ENCODE measurements at places on chromosomes 6 and 20.
A peak's percentile ranks its signal among the peaks of the same experiment; 100 is the strongest.

DNA sequence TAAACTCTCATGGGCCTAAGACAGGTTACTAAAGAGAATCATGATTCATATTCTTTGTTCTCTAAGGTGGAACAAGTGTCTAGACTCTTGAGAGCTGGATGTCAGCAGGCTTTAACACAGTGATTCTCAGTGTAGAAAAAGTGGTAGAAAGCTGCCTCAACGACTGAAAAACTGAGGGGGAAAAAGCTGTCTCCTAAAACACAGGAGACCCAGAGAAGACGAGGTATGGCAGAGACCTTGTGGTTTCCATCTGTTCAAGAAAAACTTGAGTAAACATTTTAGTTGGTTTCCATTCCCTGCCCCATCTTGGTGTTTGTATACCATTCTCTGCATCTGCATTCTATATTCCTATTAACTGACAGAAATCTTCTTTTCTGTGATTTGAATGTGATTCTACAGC is 57.6 kb upstream of the MAP3K7 start:
- H3K27ac ChIP-seq, result no peak overlapping the region
- DNase-seq, result no peak
- H3K27me3 ChIP-seq, result no peaks in the 10 kb centered on the region
- H3K36me3 ChIP-seq, result no peaks in the 10 kb centered on the region
- H3K4me1 ChIP-seq, result no peaks in the 10 kb centered on the region

DNA sequence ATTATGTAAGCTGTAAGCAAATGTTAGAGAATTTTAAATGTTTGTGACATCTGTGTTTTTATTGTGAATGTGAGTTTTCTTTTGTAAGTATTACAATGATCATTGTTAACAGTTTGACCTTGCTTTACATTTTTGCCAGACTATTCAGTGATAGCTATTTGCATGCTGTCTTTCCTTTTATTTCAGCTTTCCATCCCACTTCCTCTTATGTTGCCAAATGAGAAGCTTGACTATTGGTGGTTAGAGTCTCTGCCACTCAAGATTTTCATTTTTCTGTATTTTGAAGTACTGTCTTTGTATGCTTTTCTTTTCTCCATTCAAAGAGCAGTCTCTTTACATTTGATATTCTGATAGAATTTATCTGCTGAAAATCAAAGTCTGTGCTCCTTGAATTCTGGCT is 104.1 kb downstream of the PRIM2 start:
- no peak overlapping the region for H3K27ac ChIP-seq
- no peaks in the 10 kb centered on the region for H3K36me3 ChIP-seq
- H3K27me3 ChIP-seq, result no peaks in the 10 kb centered on the region
- H3K4me1 ChIP-seq, result no peaks in the 10 kb centered on the region
- H3K4me3 ChIP-seq, result no peak overlapping the region

GRCh38 chr6:63097222-63097621 is 114.0 kb upstream of the FKBP1C start:
- no peak overlapping the region for H3K4me3 ChIP-seq
- no peaks in the 10 kb centered on the region for H3K36me3 ChIP-seq
- H3K27me3 ChIP-seq, result no peaks in the 10 kb centered on the region
- DNase-seq, result peak; percentile 39

GRCh38 chr6:154857529-154857928 is 124.3 kb downstream of the SCAF8 start:
- H3K4me3 ChIP-seq, result no peak overlapping the region
- H3K27me3 ChIP-seq, result no peaks in the 10 kb centered on the region
- no peak overlapping the region for H3K27ac ChIP-seq

GRCh38 chr20:31593221-31594001 is 11.7 kb upstream of the ID1 start:
- H3K36me3 ChIP-seq, result no peaks in the 10 kb centered on the region
- 0 out of 2 replicates have a peak, but pooled peaks cover under 1% of the 10 kb centered on the region for H3K27me3 ChIP-seq
- H3K27ac ChIP-seq, result no peak overlapping the region
- no peak overlapping the region for H3K4me3 ChIP-seq

DNA sequence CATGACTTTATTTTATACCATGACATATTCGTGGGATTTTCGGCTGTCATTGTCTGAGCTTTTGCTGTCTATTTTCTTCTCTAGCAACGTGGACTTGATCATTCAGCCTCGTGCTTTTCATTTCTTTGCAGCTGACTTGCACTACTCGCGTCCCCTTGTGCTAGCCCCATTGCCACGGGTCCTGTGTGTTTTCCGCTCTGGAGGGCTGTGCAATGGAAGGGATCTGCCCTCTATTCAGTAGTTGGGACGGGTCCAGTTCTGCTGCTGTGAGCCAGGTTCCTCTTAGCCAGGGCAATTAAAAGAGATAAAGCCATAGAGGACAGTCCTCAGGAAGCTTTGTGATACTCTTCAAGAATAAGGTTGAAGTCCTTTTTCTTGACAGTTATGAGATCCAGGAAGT is 17.6 kb downstream of the NEDD9 start:
- H3K4me1 ChIP-seq, result no peaks in the 10 kb centered on the region
- H3K36me3 ChIP-seq, result no peaks in the 10 kb centered on the region
- no peak for DNase-seq
- H3K4me3 ChIP-seq, result no peak overlapping the region
- no peaks in the 10 kb centered on the region for H3K27me3 ChIP-seq

DNA sequence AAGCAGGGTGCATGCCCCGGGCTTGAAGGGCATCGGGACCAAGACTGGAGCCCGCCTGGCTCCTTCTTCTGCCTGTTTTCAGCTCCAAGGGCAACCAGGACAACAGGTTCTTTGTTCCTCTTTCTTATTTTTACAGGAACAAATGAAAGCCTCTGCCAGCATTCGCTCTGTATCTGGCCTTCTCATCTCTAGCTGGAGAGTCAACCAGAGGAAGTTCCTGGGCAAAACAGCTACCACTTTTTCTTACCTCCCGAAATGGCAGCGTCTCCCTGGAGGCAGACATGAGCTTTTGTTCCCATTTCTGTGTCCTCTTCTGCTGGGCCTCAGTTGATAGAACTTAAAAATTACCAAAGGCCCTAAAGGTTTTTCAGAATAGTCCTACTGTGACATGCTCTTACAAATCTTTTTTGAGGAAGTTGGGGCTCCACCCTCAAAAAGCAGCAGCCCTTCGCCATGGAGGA is 74.1 kb upstream of the NAA20 start:
- H3K27ac ChIP-seq, result no peak overlapping the region
- no peaks in the 10 kb centered on the region for H3K36me3 ChIP-seq
- DNase-seq, result no peak

DNA sequence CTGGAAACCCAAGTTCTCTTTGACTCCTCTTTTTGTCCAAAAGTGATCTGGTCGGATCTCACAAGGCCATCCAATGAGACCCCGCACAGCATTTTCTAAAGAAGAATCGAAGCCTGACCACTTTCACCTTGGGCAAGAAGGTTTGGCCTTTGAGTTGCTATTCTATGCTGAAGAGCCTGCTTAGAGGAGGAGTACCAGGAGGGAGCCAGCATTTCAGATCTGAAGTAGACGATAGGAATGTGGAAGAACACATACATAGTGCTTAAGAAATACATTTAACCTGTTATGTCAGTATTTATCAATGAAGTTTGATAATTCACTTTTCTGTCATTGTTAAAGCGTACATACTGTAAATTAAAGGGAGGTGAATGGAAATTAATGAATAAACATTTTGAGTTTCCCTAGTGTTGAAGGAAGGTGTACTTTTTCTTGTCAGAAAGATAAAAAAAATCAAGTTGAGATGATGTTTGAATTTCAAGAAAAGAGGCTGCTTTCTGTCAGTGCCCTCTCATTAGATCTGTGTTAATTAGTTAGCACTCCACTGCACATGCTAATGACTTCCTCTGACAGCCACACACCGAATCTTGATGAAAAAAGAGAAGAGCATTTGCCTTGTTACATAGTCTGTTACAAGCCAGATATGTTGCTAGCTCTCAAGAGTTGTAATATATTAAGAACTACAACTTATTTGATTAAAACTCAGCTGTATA is 10.9 kb upstream of the TDRD6 start:
- DNase-seq, result no peak
- H3K4me3 ChIP-seq, result no peak overlapping the region
- no peaks in the 10 kb centered on the region for H3K4me1 ChIP-seq

DNA sequence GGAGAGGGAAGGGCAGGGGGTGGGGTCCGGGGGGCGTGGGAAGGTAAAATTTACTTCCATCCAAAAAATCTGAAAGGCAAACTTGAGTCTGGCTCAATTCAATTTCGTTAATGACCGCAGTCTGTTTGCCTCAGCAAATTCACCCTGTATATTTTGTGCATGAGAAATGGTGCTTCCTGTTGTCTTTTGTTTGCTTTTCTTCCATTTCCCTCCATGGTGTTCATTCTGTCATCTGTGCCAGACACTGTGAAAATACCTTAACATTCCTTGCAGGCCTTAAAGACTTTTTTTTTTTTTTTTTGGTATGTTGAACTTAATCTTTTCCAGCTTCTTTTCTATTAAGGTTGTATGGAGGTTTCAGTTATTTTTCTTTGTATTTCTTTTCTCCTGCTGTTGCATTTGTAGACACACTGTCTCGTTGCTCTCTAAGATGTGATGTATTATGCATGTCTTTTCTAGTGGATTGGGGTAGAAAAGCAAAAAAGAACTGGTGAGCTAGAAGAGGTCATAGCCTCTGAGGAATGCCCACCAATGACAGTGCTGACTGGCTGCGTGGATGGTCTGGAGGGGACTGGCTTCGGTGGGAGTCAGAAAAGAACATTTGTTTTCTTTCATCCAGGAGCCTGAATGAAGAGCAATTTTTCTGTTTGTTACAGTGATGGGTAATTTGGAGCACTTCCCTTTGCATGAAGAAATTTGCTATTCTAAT is 585.0 kb upstream of the MAP3K7 start:
- no peak overlapping the region for H3K27ac ChIP-seq
- no peaks in the 10 kb centered on the region for H3K27me3 ChIP-seq
- no peaks in the 10 kb centered on the region for H3K4me1 ChIP-seq
- no peak overlapping the region for H3K4me3 ChIP-seq

DNA sequence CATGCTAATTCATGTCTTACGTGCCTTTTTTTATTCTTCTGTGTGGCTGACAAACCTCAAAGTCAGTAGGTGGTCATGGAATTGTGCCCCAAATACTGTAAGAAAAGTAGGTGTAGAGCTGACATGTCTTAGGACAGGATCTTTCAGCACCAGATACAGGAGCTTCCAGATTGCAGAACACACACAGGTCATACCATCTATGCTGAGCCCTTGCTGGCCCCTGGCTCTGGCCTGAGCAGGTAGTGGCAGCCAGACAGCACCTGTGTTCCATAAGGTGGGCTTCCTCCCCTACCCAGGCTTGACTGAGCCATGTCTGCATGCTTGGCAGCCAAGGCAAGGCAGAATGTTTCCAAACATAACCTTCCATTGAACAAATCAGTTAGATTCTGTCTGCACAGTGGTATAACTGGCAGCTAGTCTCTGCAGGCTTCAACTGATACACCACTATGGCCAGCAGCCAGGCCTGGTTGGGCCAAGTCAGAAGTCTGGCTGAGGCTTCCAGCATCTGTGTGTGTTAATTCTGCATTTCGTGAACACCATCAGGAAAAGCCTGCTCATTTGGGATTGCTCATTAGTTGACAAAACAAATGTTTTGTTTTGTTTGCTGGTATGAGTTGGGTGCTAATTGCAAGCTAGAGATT is 366.5 kb downstream of the FOXA2 start:
- H3K36me3 ChIP-seq, result no peaks in the 10 kb centered on the region
- no peak overlapping the region for H3K4me3 ChIP-seq
- no peak overlapping the region for H3K27ac ChIP-seq
- H3K4me1 ChIP-seq, result no peaks in the 10 kb centered on the region
- H3K27me3 ChIP-seq, result no peaks in the 10 kb centered on the region
- no peak for DNase-seq

GRCh38 chr6:149364557-149364956 is 35.5 kb upstream of the SUMO4 start:
- H3K27me3 ChIP-seq, result no peaks in the 10 kb centered on the region
- DNase-seq, result no peak
- H3K27ac ChIP-seq, result no peak overlapping the region
- H3K36me3 ChIP-seq, result no peaks in the 10 kb centered on the region
- peaks cover 11% of the 10 kb centered on the region for H3K4me1 ChIP-seq

GRCh38 chr6:20571261-20571660 is 37.0 kb downstream of the CDKAL1 start:
- no peaks in the 10 kb centered on the region for H3K4me1 ChIP-seq
- H3K4me3 ChIP-seq, result no peak overlapping the region
- H3K36me3 ChIP-seq, result no peaks in the 10 kb centered on the region
- DNase-seq, result no peak
- H3K27ac ChIP-seq, result no peak overlapping the region

- no peak for DNase-seq
- H3K4me1 ChIP-seq, result no peaks in the 10 kb centered on the region
- no peaks in the 10 kb centered on the region for H3K36me3 ChIP-seq
- H3K4me3 ChIP-seq, result no peak overlapping the region
- no peaks in the 10 kb centered on the region for H3K27me3 ChIP-seq
Observed at GRCh38 chr6:53615633-53616449, 49.7 kb downstream of the KLHL31 start.

DNA sequence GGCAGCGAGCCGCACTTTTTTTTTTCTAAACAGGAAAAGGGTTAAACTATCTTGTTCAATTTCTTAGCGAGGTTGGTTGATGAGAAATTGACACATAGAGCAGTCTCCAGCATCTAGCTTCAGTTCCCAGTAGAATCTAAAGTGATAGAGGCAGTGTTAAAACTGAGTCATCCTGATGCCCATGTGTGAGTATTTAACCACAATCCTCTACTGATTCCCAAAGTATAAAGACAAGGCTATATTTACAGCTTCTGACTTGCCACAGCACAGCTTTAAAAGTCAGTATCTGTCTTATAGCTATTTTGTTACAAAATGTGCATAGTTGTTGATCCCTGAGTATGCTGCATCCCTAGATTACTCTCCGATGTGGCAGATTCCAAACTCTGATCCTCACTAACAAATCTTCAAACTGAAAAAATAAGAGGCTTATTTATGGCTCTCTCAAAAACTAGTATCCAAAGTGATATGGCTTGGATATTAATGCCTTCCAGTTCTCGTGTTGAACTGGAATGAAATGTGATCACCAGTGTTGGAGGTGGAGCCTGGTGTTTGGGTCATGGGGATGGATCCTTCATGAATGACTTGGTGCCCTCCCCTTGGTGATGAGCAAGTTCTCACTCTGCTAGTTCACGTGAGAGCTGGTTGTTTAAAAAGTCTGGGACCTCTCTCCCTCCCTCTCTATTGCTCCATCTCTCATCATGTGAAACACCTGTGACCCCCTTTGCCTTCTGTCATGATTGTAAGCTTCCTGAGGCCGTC is 13.1 kb upstream of the POPDC3 start:
- H3K27ac ChIP-seq, result no peak overlapping the region
- DNase-seq, result no peak
- H3K4me3 ChIP-seq, result no peak overlapping the region
- no peaks in the 10 kb centered on the region for H3K36me3 ChIP-seq

DNA sequence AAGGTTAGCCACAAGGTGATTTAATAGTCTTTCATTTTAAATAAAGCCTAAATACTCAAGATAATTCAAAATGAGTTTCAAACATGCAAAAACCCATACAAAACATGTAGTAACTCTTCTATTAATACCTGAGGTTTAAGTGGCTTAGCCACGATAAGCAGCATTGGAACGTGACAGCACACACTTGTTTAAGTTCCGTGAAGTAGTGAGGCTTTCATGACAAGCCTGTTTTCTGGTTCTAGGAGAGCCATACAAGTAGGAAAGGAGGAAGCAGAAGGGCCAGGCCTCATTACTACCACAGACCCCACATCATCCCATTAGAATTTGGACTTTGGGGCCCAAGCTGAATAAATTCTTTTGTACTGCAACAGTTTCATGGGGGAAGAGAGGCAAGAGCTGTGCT is 54.3 kb upstream of the PRND start:
- no peaks in the 10 kb centered on the region for H3K36me3 ChIP-seq
- H3K27ac ChIP-seq, result no peak overlapping the region
- peaks cover 20% of the 10 kb centered on the region for H3K4me1 ChIP-seq
- no peak for DNase-seq
- no peak overlapping the region for H3K4me3 ChIP-seq

Data from MM.1S (cell line).